ENCODE measurements at places on chromosomes 2 and 18.

DNA sequence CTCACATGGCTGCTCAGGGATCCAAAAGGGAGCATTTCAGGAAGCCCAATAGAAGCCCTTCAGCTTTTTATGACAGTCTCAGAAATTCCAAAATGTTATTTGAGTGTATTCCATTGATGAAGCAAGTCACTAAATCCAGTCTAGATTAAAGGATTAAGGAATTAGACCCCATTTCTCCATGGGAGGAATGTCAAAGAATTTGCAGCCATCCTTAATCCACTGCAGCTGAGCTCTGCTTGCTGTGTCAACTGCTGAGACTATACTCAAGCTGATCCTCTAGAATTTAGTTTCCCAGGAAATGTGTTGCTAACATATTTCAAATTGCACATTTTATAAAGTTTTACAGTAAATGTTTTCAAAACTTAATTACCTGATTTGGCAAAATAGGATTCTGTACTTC lies 28.4 kb upstream of the C2orf69 start:
- DNase-seq: no peak

- DNase-seq: no peak
Measured at GRCh38 chr2:74076074-74076470, 71.6 kb downstream of the BOLA3 start.

- no peak for DNase-seq
Measured at GRCh38 chr18:24989760-24990593, 362.0 kb downstream of the ZNF521 start.

- no peak for DNase-seq
Measured at GRCh38 chr18:11775436-11776174, 75.6 kb upstream of the CHMP1B start.

DNA sequence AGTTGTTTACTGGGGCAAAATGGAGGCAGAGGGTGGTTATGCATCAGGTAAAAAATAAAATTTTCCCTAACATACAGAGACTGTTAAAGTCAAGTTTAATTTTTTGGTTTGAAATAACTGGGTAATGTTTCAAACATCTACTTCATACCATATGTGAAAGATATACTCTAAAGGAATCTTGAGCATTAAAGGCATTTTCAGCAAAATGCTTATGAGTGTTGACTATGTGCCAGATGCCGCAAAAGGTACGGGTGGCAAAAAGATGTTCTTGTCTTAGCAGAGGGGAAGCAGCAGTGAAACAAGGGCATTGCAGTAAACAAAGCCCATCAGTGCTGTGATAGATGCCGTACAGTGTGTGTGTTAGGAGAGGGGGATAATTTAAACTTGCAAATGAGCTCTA lies 263.1 kb upstream of the ID2 start:
- no peak for DNase-seq

GRCh38 chr2:159497256-159497655 lies 119.1 kb downstream of the BAZ2B start:
- DNase-seq: no peak

DNA sequence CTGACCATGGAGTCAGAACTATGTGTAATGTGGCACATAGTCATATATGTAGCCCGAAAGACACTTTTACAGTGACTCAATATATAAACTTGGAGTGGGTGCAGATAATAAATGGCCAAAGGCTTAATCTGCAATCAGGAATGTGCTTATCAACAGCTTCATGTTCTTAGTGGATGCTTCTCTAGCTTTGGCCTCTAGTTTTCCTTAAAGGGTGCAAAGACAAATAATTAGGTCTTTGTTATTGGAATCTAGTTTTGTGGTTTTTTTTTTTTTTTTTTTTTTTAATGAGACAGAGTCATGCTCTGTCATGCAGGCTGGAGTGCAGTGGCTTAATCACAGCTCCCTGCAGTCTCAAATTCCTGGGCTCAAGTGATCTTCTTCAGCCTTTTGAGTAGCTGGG lies 625.6 kb downstream of the EPHA4 start:
- no peak for DNase-seq

- DNase-seq: no peak
Measured at GRCh38 chr2:86066007-86066578, 39.6 kb downstream of the POLR1A start.

GRCh38 chr2:18153741-18154140 lies 275.3 kb downstream of the KCNS3 start:
- DNase-seq: no peak

- no peak for DNase-seq
Measured at GRCh38 chr18:23617412-23618014, 31.2 kb upstream of the NPC1 start.

GRCh38 chr2:58097025-58097424 lies 50.4 kb downstream of the VRK2 start:
- DNase-seq: no peak

- DNase-seq: no peak
Measured at GRCh38 chr2:238873841-238874240, 26.0 kb downstream of the TWIST2 start.

DNA sequence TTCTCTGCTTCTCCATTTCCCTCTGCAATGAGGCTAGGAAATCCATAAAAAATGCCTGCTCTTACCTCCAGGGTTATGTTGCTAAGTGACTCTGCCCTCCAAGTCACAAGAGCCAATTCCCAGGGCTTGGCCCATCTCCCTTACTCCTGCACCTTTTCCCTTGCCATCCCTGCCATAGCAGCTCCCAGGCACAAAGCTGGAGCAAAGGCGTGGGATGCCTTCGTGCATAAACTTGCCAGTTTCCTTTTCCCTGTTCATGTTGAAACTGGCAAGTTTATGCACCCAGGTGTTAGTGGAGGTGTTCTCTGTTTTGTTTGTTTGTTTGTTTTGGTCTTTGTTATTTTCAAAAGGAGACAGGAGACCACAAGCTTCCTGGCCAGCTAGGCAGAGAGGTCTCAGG lies 195.1 kb downstream of the ACKR3 start:
- DNase-seq: no peak

DNA sequence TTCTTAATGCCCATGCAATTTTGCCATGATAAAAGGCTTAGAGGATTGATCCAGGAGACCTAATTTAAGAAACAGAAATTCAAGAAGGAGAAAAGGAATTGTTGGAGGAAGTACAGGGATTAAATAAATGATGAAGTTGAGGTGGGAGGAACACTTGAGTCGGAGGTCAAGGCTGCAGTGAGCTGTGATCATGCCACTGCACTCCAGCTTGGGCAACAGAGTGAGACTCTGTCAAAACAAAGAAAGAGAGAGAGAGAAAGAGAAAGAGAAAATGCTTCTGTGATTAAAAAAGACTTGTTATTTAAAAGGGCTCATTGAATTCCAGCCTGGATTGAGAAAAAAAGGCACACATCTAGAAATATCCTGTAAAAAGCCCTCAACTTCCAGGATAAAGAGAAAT lies 123.2 kb downstream of the B3GNT2 start:
- no peak for DNase-seq

- no peak for DNase-seq
Measured at GRCh38 chr18:55090564-55091188, 131.4 kb upstream of the CCDC68 start.

DNA sequence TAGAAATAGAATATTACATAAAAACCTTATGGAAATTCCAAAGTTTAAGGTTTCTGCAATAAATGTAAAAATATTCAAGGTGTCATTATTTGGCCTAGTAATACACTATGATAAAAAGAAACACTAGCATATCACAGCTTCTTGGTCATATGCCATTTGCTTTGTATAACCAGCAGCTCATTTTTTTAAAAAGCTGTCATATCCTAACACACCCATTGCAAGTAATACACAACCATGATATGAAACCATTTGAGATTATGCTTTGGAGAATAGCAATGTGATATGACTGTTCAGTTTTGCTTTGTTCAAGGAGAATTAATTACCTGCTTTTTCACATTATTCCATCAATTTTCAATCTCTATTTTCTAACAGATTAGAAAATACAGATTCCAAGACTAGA lies 149.0 kb downstream of the IKZF2 start:
- no peak for DNase-seq

- no peak for DNase-seq
Measured at GRCh38 chr2:208064220-208064961, 39.1 kb upstream of the PLEKHM3 start.

Measured in DMS79 (cell line).